ENCODE measurements at places on chromosomes 12 and 14.

DNA sequence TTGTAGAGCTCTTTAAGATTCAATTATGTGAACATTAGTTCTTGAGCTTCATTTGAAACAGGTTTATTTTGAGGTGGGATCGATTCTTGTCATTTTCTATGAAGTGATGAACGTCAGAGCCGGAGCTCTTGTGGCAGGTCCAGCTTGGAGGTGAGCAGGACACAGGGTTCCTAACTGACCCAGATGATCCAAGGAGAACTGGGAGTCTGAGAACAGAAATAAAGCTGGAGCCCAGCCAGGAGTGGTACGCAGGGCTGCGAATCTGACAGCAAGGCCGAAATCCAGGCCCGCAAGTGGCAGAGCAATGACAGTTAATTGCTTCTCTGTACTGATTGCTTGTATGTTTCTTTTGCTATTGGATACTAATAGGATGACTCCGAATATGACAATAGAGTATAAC lies 46.5 kb downstream of the EML1 start:
- DNase-seq = no peak

- DNase-seq = no peak
These were observed 177.3 kb upstream of the BMP4 start for GRCh38 chr14:54133896-54134295.

DNA sequence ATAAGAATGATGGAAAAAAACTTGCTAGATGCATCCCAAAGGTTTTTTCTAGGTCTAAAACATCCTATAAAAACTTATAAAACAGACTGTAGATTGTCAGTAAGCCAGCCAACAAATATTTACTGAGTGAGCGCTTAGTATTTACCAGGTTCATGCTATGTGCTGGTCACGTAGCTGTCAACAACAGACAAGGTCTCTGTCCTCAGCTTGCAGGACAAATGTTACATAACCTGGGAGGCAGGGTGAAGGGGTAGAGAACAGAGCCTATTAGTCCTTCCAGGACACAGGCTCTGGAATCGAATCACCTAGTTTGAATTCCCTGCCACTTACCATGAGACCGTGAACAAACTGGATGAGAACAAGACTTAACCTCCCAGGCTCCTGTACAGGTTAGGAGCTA lies 6.4 kb downstream of the NFYB start:
- DNase-seq = no peak

DNA sequence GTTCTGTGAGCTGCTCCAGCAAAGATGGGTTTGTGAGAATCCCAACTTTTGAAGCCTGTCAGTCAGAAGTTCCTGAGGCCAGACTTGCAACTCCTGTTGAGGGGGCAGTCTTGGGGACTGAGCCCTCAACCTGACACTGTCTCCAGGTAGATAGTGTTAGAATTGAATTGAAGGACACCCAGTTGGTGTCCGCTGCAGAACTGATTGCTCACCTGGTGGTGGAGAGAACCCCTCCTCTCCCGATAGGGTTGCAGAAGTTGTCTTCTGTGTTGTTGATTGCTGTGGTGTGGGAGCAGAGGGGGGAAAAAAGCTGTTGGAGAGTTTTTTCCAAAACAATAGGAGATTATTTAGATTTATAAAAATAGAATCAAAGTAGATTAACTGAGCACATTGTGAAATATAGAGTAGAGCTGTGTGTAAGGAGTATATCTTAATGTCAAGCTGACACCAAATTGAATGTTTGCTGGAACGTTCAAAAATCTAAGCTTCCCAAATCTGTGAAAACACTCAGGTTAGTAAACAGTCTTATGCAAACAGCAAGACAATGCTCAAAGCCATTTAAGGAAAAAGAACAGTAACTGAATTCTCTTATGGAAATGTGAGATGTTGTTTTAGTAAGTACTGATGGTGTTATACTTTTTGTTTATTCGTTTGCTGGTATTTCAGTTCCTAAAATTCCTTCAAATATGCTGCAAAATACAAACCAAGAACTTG lies 18.6 kb downstream of the HIF1A start:
- no peak for DNase-seq

DNA sequence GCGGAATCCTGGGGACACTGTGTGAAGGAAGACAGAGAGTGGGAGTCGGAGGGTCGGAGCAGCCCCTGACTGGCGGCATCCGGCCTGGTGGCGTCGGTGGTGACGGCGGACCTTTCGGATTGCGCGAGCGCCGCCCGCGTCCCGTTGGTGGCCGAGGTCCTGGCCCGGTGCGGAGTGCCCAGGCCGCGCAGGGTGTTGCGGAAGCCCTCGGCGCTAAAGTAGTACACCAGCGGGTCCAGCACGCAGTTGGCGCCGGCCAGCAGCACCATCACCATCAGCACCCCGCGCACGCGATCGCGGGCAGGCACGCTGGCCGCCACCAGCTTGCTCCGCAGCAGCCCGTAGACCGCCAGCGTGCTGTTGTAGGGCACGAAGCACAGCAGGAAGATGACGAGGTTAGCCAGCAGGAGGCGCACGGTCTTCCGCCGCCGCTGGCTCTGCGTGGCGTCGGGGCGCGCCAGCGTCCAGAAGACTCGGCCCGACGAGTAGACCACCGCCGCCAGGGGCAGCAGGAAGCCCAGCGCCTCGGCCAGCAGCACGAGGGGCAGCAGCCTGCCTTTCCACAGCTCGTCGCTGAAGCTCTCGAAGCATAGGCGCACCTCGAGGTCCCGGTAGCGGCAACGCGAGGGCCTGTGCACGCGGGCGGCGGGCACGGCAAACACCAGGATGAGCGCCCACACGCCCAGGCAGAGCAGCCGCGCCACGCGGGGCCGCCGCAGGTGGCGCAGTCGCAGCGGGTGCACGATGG lies 13.1 kb upstream of the CHD4 start:
- peak; percentile 80 for DNase-seq

DNA sequence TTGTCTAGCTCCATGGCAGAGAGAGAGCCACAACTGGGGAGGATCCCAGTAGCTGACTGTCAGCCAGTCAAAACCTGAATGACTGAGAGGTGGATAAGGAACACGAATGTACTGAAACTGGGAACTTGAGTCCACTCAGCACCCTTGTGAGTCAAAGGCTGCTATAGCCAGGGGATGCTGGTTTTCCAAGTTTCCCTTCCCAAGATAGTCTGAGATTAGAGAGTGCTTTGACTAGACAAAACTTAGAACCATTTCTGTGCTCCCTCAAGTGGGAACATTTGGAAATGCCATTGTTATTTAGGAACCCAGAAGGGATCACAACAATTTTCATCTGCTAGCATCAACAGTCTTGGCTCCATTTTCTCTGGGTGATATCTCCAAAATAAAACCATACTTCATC lies 4.0 kb downstream of the PRKAG1 start:
- DNase-seq = no peak

- no peak for DNase-seq
These were observed 97.9 kb upstream of the NUDT4 start for GRCh38 chr12:93279565-93280412.

GRCh38 chr12:124746649-124747425 lies 116.8 kb downstream of the SCARB1 start:
- no peak for DNase-seq

DNA sequence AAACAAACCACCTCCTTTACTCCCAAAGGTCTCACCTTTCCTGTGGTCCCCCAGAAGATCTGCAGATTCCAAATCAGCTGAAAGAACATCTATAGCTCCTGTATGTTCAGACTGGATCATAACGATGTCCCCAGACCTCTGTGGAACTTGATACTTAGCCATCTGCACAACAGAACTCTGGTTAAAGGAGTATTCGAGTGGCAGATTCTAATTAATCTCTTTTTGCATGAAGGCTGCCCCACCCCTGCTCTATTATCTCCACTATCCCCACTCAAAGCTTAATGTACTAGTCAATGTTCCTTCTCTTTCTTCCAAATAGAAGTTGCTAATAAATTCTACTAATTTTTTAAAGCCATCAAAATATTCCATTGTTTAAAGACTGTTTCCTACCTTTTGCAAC lies 22.8 kb downstream of the GSTZ1 start:
- DNase-seq = no peak

DNA sequence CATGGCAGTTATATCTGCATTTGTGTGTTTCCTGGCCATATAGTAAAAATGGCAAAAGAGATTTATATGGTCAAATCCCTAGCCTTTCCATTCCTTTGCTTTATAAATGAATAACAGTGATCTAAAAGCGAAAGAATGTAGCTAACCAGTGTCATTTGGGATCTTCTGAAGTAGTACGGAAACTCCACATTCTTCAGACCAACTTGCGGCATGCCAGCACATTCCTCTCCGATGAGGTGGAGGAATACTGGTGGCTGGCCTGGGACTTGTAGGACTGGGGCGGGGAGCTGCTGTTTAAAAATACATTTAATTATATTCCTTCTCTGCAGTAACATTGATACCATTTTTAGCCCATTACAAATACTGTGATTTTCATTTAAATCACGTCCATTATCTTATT lies 85.3 kb downstream of the SAMD4A start:
- no peak for DNase-seq

DNA sequence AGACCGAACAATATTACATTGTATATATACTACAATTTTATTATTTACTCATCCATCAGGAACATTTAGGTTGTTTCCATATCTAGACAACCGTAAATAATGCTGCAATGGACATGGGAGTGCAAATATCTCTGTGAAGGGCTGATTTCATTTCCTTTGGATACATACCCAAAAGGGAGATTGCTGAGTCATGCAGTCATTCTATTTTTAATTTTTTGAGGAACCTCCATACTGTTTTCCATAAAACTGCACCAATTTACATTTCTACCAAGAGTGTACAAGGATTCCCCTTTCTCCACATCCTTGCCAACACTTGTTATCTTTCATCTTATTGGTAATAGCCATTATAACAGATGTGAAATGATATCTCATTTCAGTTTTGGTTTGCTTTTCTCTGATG lies 84.7 kb downstream of the SLC41A2 start:
- DNase-seq = peak; percentile 14

GRCh38 chr12:62679608-62680007 lies 213.0 kb downstream of the MON2 start:
- no peak for DNase-seq

All from inflammatory macrophage (primary cell).